ENCODE measurements at places on chromosomes 7 and 10. TPM values are rescaled to one million over a fixed set of nuclear protein-coding genes. Genes with fewer than 3 reads are reported as not detected.

The PRSS58 gene
- total RNA-seq, result not detected

The CYP3A4 gene
- 0.72 TPM for total RNA-seq

The SH2D4B gene
- 1.9 TPM for total RNA-seq

The FRMPD2 gene
- total RNA-seq, result 18.8 TPM

The SLC26A3 gene
- total RNA-seq, result 6.3 TPM

The CCDC201 gene
- total RNA-seq, result 3.4 TPM

The BTBD16 gene
- total RNA-seq, result not detected

The PNLIPRP3 gene
- 0.96 TPM for total RNA-seq

The CYP2C8 gene
- total RNA-seq, result 5.1 TPM

The LMBR1 gene
- 56.3 TPM for total RNA-seq

The TFEC gene
- total RNA-seq, result 16.6 TPM

The TAS2R5 gene
- 0.72 TPM for total RNA-seq

The TET1 gene
- total RNA-seq, result 19.3 TPM

The PIK3CG gene
- total RNA-seq, result 10.6 TPM
